Right atrium auricular region (tissue), 2 donors: ENCODE measurements at places on chromosomes 11 and 22. TPM values are rescaled to one million over a fixed set of nuclear protein-coding genes. Genes with fewer than 3 reads are reported as not detected.
A peak's percentile ranks its signal among the peaks of the same experiment; 100 is the strongest.

GRCh38 chr22:30228509-30229359, 17.8 kb downstream of the LIF start:
- no peak for DNase-seq

GRCh38 chr11:73660497-73661034, 14.2 kb downstream of the PLEKHB1 start:
- DNase-seq: no peak

DNA sequence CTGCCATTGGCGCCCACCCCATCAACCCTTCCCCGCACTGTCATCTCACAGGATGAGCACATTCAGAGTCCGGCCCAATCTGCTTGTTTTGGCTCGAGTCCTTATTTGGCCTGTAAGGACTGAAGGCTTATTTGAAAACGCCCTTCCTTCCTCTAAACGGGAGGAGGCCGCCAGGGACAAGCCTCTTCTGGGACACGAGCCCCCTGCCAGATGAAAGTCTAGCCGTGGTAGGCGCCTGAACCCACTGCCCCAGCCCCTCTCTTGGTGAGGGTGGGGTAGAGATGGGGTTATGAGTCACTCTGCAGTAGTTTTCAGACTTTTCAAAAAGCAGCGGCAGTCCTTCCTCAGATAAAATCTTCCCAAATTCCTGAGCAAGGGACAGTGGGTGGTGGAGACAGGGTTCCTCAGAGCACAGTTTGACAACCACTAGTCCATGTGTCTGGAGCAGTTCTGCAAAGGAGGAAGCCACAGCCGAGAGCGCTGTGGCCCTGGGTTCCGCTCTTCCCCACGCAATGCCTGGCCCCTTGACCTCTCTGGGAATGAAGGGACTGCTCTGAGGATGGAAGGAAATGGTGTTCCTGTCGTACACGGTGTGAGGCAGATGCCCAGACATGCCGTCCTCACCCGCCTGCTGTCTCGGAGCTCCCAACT, 57.0 kb downstream of the MYH9 start:
- DNase-seq: peak; percentile 79

Gene TPH1
- 0.96 TPM for total RNA-seq

Gene PRR33
- not detected for total RNA-seq

- DNase-seq: peak; percentile 71
Observed at GRCh38 chr11:126318574-126319373, 14.9 kb downstream of the DCPS start.

Gene PPFIBP2
- 24.0 TPM for total RNA-seq

GRCh38 chr22:27106985-27107384, 449.6 kb downstream of the MIAT start:
- DNase-seq: no peak

DNA sequence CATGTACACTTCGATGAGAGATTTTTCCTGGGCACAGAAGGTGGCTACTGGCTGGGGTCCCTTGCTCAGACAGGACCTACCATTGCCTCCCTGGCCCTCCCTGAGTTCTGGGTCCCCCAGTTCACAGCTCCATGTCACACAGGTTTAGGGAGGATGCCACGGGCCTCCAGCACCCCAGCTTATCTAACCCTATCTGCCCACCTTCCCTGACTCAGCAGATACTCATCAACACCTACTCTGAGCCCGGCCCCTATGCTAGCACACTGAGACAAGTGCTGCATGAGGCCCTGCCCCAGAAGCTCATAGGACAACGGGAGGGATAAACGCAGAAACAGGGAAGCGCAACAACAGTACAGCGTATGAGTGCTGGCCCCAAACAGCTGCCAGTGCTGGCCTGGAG, 9.6 kb downstream of the NAGA start:
- peak; percentile 16 for DNase-seq
